ENCODE measurements at places on chromosomes 11 and 22. TPM values are rescaled to one million over a fixed set of nuclear protein-coding genes. Genes with fewer than 3 reads are reported as not detected.

- no peaks in the 10 kb centered on the region for H3K4me1 ChIP-seq
- DNase-seq: no peak
- no peaks in the 10 kb centered on the region for H3K27me3 ChIP-seq
- no peaks in the 10 kb centered on the region for H3K36me3 ChIP-seq
- no peak overlapping the region for H3K4me3 ChIP-seq
- H3K27ac ChIP-seq: no peak overlapping the region
Measured at GRCh38 chr11:1459764-1460395, 26.7 kb downstream of the MOB2 start.

DNA sequence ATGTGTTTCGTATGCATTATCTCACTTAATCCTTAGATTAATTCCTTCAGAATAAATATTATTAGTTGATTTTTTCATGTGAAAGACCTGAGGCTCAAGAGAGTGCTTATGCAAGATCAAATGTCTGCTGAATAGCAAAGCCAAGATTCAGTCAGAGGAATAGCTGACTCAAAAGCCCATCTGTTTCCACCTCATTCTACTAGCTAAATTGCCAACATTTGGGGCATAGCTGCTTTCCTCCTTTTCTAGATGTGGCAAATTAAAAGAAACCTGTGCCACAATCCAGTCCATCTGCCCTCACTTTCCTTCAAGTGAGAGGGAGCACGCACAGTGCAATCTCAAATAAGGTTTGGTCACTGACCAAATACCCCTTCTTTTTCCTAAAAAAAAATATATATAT, 121.1 kb downstream of the PAX6 start:
- no peaks in the 10 kb centered on the region for H3K36me3 ChIP-seq
- no peak for DNase-seq
- peaks cover 28% of the 10 kb centered on the region for H3K4me1 ChIP-seq

DNA sequence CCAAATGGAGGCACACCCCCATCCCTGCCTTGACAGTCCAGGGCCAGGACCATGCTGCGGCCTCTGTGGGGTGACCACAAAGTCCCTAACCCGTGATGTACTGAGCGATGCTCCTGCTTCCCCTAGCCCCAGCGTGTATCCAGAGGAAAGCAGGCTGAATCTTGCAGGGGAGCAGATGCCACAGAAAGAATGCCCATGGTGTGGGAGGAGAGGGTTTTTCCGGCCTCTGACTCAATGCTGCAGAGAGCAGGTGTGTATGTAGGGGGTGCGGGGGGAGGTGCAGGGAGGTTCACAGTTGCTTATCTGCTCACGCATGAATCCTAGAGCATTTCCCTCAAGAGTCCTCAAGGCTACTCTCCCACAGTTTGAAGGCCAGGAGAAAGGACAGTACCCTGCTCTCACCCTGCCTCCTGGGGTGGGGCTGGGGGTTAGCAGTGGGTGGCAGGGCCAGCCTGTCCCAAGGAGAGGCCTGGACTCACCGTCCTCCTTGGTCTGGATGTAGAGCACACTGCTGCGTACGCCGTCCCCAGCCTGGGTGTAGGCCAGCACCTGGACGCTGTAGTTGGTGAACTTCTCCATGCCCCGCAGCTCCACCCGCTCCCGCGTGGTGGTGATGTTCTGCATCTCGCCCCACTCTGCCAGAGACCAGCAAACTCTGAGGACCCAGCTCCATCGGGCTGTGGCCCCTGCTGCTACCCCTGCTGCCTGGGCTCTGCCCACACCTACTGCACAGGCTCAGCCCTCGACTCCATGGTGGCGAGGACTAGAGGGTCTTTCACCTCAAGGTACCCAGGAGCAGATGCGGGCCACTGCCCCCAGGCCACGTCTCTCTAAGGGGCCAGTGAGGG, 130.8 kb downstream of the CEP164 start:
- H3K27ac ChIP-seq: no peak overlapping the region
- H3K27me3 ChIP-seq: peaks cover 97% of the 10 kb centered on the region
- no peaks in the 10 kb centered on the region for H3K4me1 ChIP-seq
- DNase-seq: no peak
- no peaks in the 10 kb centered on the region for H3K36me3 ChIP-seq

DNA sequence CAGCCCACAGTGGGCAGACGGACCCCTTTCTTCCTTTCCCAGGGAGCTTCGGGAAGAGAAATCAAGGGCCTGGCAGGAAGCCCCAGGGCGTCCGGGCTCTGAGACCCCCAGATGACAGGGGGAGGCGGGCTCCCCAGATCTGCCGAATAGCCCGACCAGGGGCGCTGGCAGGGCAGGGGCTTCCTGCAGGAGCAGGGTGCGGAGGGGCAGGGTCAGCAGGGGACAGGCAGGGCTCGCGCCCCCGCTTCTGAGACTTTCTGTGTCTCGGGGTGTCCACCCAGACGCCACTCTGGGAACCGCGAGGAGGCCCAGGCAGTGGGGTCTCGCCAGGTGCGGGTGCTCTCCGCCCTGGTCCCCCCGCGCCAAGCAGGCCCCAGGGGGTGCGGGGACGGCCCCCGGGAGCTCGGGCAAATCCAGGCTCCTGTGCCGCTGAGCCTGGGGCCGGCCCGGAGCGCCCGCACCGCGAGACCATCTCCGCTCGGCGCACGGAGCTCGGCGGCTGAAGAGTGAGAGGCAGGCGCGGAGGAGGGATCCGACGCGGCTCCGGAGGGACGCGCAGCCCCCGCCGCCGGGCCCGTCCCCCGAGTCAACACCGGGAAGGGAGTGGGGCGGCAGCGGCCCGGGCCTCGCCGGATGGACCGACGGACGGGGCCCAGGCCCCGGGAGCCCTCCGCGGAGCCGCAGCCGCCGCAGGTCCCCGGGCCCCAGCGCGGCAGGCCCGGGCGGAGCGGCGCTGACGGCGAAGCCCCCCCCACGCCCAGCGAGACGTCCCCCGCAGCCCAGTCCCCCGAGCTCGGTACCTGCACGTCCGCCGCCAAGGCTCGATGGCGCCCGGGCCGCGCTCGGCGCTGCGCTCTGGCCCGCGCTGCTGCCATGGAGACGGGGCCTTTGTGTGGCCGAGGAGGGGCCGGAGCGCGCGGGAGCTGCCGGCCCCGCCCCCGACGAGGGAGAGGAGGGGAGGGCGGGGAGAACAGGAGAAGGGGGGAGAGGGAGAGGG, at the start of gene PLXNB2:
PLXNB2 (minus strand) TSS at position 894 of the 997 bp plus-strand sequence. CDS start 17,062 bp downstream, outside the sequence.
- peaks cover 37% of the 10 kb centered on the region for H3K4me1 ChIP-seq
- H3K4me3 ChIP-seq: peak within 1 kb of the TSS; percentile 88
- H3K27ac ChIP-seq: peak within 1 kb of the TSS; percentile 99
- no peaks in the 10 kb centered on the region for H3K27me3 ChIP-seq
- H3K36me3 ChIP-seq: no peaks in the 10 kb centered on the region

DNA sequence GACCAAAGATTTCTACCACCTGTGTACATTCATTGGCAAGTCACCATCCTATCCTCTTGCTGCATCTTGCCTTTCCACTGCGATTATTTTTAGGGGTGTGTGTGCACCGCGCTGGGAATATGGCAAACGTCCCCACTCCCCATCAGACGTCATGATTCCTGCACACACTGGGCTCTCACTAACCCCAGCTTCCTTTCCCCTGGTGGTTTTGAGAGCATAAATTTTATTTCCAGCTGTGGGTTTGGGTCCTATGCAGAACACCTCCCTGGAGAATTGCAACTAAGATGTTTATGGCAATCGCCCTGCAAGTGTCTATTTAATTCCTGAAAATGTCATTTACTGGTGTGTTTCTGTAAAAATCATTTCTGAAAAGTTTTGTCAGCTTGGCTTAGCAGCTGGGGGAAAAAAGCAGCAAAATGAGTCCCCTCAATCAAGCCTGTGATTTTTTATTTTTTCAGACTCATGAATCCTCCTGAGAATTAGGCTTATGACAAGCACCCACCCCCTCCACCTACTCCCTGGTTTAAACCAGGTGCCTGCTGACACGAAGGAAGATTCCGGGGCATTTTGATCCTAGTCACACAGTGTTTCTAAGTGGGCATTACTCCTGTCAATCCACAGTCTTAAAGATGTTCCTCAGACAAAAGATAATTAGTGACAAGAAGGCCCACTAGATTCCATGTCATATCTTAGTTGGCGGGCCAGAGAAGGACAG, 23.8 kb downstream of the UPB1 start:
- no peak overlapping the region for H3K27ac ChIP-seq
- H3K4me1 ChIP-seq: no peaks in the 10 kb centered on the region

GRCh38 chr11:11985016-11985715, 23.3 kb downstream of the DKK3 start:
- peak; percentile 49 for DNase-seq
- H3K4me3 ChIP-seq: no peak overlapping the region
- no peak overlapping the region for H3K27ac ChIP-seq
- H3K36me3 ChIP-seq: no peaks in the 10 kb centered on the region
- H3K4me1 ChIP-seq: peaks cover 55% of the 10 kb centered on the region

- no peak overlapping the region for H3K4me3 ChIP-seq
- DNase-seq: no peak
- H3K27me3 ChIP-seq: no peaks in the 10 kb centered on the region
- H3K36me3 ChIP-seq: no peaks in the 10 kb centered on the region
Measured at GRCh38 chr22:30514252-30514651, 8.8 kb upstream of the SEC14L4 start.

GRCh38 chr11:97938789-97939188, 1082.0 kb upstream of the CNTN5 start:
- H3K4me1 ChIP-seq: no peaks in the 10 kb centered on the region
- no peaks in the 10 kb centered on the region for H3K27me3 ChIP-seq
- DNase-seq: no peak
- no peaks in the 10 kb centered on the region for H3K36me3 ChIP-seq

DNA sequence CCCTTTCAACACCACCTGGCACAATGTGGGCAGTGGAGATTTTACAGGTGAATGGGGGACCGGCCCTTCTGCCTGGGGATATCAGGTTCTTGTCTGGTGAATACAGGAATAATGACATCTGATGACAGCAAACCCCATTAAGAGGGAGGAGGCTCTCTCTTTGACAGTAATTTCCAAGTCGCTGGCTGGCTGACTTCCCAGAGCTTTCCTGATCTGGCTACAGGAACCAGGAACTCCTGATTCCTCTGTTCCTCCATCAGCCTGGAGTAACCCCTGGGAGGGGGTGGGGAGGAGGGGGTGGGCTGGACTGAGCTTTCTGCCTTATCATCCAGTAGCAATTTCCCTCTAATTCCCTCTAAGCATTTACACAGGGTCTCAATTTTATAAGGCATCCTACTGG, 3.7 kb upstream of the MIEF1 start:
- peaks cover 23% of the 10 kb centered on the region for H3K4me1 ChIP-seq
- no peaks in the 10 kb centered on the region for H3K27me3 ChIP-seq
- H3K27ac ChIP-seq: no peak overlapping the region
- no peak for DNase-seq
- H3K36me3 ChIP-seq: no peaks in the 10 kb centered on the region

- H3K27ac ChIP-seq: no peak overlapping the region
- no peaks in the 10 kb centered on the region for H3K36me3 ChIP-seq
Measured at GRCh38 chr11:104104201-104104600, 59.7 kb downstream of the PDGFD start.

DNA sequence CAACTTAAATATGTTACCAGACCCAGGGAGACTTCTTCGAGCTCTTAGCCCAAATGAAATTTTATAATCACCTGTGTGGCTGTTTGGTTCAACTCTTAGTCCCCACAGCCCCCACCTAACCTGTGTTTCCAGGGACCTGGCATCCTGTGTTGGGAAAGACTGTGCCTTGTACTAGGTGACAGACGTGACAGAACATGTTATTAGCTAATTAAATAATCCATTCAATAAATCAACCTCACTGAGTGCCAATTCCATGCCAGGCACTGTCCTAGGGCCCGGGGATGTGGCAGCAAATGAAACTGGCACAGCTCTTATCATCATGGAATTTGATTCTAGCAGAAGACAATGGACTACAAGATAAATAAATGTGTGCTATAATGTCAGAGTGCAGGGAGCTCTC, 431.9 kb downstream of the MIAT start:
- no peak overlapping the region for H3K27ac ChIP-seq
- H3K4me3 ChIP-seq: no peak overlapping the region
- no peak for DNase-seq

GRCh38 chr11:134756811-134757540, 344.9 kb upstream of the B3GAT1 start:
- peaks cover 9% of the 10 kb centered on the region for H3K27me3 ChIP-seq
- no peak overlapping the region for H3K4me3 ChIP-seq
- DNase-seq: no peak
- no peak overlapping the region for H3K27ac ChIP-seq

DNA sequence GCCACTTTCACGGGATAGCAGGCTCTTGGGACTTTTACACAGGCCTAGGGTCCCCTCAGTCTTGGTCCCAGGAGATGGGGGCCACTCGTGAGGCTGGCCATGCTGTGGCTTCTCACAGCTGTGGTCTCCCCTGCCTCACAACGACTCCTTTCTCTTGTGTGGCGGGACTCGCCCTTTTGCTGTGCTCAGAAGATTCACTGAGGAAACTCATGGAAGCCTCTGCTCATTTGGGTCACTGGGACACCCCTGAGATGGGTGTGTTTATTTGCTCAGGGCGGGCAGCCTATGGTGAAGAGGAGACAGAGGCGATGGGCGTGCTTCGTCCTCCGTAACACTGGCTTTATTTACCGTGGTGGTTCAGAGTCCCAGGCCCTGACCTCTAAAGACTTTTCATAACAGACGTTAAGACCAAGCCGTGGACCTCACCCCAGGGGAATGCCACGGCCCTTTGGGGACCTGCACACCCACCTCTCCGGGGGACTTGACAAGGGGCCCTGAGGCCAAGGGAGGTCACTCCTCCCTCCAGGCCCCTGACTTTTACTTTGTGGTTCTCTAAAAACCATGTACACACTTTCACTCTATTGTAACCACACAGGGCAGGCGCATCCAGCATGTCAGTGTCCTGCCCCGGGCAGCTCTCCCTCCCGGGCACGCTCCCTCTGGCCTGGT, 15.5 kb downstream of the TEF start:
- H3K27ac ChIP-seq: no peak overlapping the region
- H3K36me3 ChIP-seq: no peaks in the 10 kb centered on the region
- H3K4me1 ChIP-seq: peaks cover 8% of the 10 kb centered on the region
- H3K27me3 ChIP-seq: no peaks in the 10 kb centered on the region
- H3K4me3 ChIP-seq: no peak overlapping the region
- no peak for DNase-seq

- no peaks in the 10 kb centered on the region for H3K27me3 ChIP-seq
- DNase-seq: no peak
- H3K36me3 ChIP-seq: no peaks in the 10 kb centered on the region
Measured at GRCh38 chr22:36206255-36206654, 4.6 kb upstream of the APOL4 start.

DEUP1 gene
- 0.26 TPM for total RNA-seq

GSTT2B gene
- 3.2 TPM for total RNA-seq

RHOD gene
- total RNA-seq: 99.9 TPM

NFRKB gene
- 57.0 TPM for total RNA-seq

FGF3 gene
- not detected for total RNA-seq

NAALAD2 gene
- total RNA-seq: not detected

MS4A15 gene
- total RNA-seq: not detected

All from PC-3 (cell line).